ENCODE measurements at places on chromosomes 6 and 20.

DNA sequence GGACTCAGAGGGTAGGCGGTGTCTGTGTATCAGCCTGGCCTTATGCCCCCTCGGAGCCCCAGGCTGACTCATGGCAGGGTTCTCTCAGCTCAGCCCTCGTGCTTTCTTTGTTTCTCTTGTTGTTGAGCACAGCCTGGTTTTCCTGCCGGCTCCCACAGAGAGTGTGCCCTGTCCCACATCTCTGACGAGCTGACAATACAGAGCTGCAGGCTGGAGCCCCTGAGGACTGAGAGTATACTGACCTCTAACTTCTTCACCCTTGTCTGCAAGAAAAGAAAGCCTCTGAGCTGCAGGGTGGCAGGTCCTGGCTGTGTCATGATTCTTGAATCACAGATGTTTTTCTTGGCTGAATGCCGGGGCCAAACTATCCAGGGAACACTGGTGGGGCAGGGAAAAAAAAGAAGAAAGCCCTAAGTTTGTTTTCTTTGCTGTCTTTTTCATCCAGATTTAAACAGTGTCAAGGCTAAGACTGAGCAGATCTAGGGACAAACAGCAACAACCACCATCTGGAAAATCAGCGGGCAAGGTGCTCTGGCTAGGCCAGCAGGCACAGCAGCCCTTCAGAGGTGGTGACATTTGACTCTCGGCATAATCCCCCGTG, 63.3 kb upstream of the ZNF133 start:
- no peak for DNase-seq

DNA sequence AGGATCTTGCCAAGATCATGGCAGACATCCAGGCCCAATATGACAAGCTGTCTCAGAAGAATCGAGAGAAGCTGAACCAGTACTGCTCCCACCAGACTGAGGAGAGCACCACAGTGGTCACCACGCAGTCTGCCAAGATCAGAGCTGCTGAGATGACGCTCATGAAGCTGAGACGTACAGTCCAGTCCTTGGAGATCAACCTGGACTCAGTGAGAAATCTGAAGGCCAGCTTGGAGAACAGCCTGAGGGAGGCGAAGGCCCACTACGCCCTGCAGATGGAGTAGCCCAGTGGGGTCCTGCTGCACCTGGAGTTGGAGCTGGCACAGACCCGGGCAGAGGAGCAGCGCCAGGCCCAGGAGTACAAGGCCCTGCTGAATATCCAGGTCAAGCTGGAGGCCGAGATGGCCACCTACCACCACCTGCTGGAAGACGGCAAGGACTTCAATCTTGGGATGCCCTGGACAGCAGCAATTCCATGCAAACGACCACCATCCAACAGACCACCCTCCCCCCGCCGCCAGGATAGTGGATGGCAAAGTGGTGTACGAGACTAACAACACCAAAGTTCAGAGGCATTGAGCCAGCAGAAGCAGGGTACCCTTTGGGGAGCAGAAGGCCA, 44.7 kb upstream of the GRM4 start:
- no peak for DNase-seq

GRCh38 chr6:90139272-90139817, 157.3 kb downstream of the BACH2 start:
- DNase-seq, result no peak

DNA sequence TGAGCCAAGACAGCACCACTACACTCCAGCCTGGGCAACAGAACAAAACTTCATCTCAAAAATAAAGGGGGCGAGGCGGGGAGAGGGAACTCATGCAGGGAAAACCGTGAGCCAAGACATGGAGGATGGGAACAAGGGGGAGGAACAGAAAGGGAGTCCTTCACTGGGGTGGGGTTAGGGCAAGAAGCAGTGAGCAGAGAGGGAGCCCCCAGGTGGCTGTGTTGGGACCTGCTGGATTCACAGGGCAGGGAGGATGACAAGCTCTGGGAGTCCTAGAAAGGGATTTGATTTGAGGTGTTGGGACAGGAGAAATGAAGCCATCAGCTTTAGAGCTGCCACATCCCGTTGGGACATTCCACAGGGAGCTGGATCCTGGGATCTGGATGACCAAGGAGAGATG, 90.6 kb upstream of the TOP1 start:
- DNase-seq, result no peak

DNA sequence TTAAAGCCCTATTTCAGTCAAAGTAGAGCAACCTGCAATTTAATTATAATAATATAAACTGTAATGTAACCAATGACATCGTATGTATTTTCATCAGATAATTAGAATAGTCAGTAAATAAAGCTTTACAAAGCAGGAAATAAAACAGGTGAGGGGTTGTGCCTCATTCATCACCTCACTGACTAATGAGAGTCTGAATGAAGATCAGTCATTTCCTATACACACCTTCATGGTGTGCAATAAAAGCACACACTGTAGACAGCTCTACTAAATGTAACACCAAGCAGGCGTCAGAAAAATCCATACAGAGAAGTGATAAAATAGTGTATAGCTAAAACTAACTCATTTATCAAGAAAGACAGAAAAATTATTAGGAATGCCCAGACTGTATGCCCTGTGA, 105.9 kb downstream of the MAN1A1 start:
- DNase-seq, result no peak

DNA sequence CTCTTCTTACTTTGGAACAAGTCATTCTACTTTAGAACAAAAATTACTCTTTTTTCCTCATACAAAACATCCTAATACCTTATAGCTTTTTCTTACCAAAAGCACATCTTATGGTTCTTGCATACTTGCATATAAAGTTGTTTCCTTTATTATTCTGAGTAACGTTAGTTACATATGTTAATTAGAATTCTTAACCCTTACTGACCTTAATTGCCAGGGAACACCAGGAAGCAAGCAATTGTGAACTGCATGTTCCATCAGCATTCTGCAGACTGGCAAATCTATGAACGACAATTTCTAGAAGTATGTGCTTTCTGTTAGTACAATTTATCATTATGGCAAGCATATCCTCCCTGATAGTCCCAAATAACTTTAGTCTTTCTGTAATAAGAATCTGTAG, 831.0 kb downstream of the C6orf118 start:
- DNase-seq, result no peak

- DNase-seq, result no peak
Measured at GRCh38 chr6:151065027-151065815, 174.5 kb upstream of the AKAP12 start.

- DNase-seq, result no peak
Measured at GRCh38 chr6:101391772-101392585, 1.5 kb upstream of the GRIK2 start.

DNA sequence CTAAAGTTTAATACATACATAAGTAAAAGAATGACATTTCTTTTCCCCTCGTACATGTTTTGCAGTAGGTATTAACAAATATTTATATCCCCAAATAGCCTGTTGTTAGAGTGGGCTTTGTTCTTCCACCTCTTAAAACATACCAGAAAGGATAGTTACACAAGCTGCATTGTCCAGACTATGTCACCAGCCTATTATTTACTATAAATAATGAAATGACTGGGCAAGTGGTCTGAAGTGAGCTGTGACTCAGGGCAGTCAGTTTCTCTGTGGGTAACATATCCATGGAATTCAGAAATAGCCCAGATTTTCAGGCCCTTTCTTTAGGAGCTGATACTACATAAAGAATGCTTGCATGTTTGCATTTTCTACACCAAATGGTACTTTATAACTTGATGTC, 60.1 kb downstream of the FUT9 start:
- no peak for DNase-seq

DNA sequence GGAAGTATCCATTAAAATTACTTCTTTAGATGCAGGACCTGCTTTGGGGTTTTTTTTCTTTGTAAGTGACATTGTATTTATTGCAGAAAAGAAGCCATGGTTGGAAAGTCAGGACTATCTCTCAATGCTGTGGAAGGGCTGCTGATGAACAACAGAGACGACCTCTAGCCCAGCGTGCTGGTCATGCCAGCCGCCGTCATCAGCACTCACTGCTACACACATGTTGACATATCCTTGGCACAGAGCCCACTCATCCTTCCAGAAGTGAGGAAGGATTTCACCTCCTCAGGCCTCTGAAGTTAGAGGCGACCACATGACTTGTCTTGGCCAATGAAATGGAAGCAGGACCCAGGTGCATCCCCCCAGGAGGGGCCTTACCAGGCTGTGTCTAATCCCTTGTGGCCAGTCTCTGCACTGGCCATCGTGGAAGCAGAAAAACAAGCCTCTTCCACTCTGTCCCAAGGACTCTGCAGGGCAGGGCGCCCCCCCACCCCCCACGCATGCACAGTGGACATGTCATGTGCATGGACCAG, 343.5 kb downstream of the TAF4 start:
- no peak for DNase-seq

- no peak for DNase-seq
Measured at GRCh38 chr6:26604026-26604425, 7.3 kb downstream of the ABT1 start.

DNA sequence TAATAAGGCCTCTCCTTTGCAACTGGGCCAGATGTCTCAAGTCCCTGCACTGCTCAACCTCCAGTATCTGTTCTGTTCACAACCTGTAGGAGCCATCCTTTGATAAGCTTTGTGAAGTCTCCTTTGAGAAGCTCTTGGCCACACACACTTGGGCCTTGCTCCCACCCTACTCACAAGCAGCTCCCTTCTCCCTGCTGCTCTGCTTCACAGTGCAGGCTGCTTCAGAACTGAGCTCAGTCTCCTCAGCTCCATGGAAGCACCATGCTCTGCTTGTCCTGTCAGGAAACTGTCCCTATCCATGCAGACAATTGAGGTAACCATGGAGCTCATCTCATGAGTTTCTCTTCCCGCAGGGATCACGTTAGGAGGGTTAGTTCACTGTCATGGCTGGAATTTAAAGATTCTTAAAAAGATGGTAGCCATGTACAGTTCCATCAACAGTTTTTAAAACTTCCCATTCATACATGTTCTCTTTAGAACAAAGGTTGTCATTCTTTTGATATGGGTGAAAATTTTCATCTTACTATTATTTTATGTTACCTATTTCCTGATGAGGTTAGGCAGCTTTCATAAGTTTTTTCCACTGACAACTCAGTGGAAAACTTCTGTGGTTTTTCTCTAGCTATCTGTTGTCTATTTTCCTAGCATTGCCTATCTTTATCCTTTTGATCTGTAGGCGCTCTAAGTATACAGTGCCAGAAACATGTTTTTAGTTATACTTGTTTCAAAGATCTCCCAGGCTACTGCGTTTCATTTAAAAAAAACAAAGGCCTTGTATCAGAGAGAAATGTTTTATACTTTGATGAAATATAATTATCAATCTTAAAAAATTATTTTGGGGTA, 62.6 kb downstream of the AK9 start:
- no peak for DNase-seq

GRCh38 chr20:57439432-57439831, 48.2 kb downstream of the RBM38 start:
- DNase-seq, result no peak

GRCh38 chr20:36786246-36786645, 12.7 kb upstream of the DSN1 start:
- DNase-seq, result no peak

- DNase-seq, result no peak
Measured at GRCh38 chr6:139577124-139577762, 202.8 kb upstream of the CITED2 start.

DNA sequence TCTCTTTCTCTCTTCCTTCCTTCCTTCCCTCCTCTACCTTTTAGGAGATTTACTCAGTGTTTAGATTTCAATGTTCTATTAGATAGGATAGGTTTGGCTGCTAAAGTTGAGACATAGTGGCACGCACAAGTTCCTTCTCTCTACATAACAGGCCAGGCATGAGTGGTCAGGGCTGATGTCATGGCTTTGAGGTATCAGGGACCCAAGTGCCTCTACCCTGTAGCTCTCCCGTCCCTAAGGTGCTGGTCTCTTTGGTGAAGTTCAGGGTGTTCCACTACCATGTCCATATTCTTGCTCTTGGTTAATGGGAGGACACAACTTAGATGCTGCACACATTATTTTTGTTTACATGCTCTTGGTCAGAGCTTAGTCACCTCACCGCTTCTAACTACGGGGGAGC, 245.3 kb downstream of the QKI start:
- DNase-seq, result no peak

DNA sequence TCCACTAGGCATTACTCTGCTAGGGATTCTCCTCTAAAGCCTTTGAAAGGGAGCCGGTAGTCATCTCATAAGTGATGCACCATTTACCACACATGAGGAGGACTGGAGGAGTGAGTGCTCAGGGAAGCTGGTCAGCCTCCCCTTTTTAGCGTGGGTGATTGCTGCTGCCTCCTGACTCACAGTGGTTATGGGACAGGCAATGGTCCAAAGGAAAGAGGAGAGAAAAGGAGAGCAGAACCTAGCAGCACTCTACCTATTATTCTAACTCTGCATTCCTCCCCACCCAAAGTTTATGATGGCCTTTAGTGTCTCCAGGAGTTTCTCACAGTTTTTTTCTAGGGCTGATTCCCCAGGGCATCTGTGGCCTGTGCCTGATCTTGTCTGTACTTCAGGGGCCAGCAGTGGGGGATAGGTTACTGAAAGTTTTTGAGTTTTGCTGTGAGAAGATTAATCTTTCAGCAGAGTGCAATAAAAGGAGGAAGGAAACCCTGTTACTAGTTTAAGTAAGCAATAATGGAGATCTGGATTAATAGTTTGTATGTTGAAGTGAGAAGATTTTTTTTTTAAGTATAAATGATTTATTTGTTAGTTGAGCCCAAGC, 36.4 kb upstream of the GCLC start:
- no peak for DNase-seq

- no peak for DNase-seq
Measured at GRCh38 chr20:57910716-57911115, 200.9 kb upstream of the PMEPA1 start.

GRCh38 chr20:62335532-62335931, 31.6 kb downstream of the LAMA5 start:
- DNase-seq, result no peak

DNA sequence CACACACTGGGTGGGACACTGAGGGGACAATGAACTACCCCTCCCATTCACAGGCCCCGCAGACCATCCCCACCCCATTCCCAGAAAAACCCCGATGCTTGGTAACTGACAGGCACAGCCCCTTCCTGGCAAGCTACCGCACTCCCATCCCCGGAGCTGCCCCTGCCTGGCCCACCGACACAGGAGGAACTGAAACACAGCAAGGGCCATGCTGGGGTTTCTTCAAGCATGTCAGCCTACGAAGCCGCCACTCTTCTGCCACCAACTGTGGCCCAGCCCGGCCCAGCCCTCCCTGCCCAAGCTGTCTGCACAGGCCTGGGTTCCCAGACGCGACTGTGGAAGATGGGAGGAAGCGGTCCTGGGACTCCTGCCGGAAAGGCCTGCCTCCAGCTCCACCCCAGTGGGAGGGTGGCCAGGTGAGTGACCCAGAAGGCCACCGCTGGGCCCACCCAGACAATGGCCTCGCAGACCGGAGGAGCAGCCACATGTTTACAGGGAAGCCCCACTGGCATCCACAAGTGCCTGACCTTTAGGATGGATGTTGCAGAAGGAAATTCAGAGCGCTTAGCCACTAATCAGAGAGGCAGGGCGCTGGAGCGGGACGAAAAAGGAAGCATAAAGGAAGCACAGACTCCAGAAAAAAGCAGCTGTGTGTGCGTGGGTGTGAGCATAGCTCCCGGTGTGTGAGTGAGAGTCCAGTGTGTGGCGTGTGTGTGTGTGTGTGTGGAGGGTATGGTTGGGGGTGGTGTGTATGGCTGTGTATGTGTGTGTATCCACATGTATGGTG, 91.6 kb downstream of the PRND start:
- peak; percentile 59 for DNase-seq

GRCh38 chr6:33289784-33290315, 449 bp downstream of the PFDN6 start:
- no peak for DNase-seq

GRCh38 chr6:130063806-130064205, 45.4 kb downstream of the L3MBTL3 start:
- DNase-seq, result no peak

GRCh38 chr6:5093231-5094015, 8.3 kb downstream of the PPP1R3G start:
- no peak for DNase-seq

- DNase-seq, result no peak
Measured at GRCh38 chr20:3233991-3234498, 4.9 kb downstream of the SLC4A11 start.

Measured in activated T-cell treated with anti-CD3 and anti-CD28 coated beads, Interleukin-2, amount 50 U/mL, for 48 hours (primary cell).